Vagina (tissue), 2 donors: ENCODE measurements at places on chromosomes 4 and X. TPM values are rescaled to one million over a fixed set of nuclear protein-coding genes. Genes with fewer than 3 reads are reported as not detected.

Gene P2RY8
- total RNA-seq = 0.74 TPM

Gene F8
- 5.4 TPM for total RNA-seq

Gene MAGEC3
- not detected for total RNA-seq

Gene ESX1
- total RNA-seq = not detected

Gene ZMYM3
- 27.0 TPM for total RNA-seq

Gene FAT4
- 9.8 TPM for total RNA-seq

Gene WNK3
- total RNA-seq = 2.0 TPM

Gene ADH1A
- not detected for total RNA-seq

Gene PTCHD1
- total RNA-seq = 3.4 TPM

Gene GAGE12H
- total RNA-seq = not detected

Gene CFI
- total RNA-seq = 15.0 TPM

Gene FMR1
- 29.7 TPM for total RNA-seq

Gene KCND1
- total RNA-seq = 2.0 TPM

Gene MBNL3
- total RNA-seq = 10.1 TPM

Gene CCKAR
- total RNA-seq = 0.74 TPM

Gene SOX3
- total RNA-seq = not detected

Gene SASH3
- total RNA-seq = 14.0 TPM

Gene GPRIN3
- 6.1 TPM for total RNA-seq

Gene CLDN34
- total RNA-seq = not detected

Gene UPF3B
- total RNA-seq = 2.5 TPM

Gene HHIP
- 0.25 TPM for total RNA-seq

Gene PRSS12
- 15.0 TPM for total RNA-seq

Gene MAMLD1
- 3.2 TPM for total RNA-seq

Gene HS3ST1
- 8.1 TPM for total RNA-seq

Gene DTHD1
- 0.49 TPM for total RNA-seq

Gene DOK7
- 4.7 TPM for total RNA-seq

Gene TLR2
- total RNA-seq = 14.5 TPM

Gene AFF2
- total RNA-seq = 0.74 TPM

Gene ADH7
- 11.8 TPM for total RNA-seq

Gene UGT2B17
- total RNA-seq = not detected

Gene SPANXA1
- total RNA-seq = not detected

Gene PQBP1
- 67.5 TPM for total RNA-seq

Gene GLOD5
- not detected for total RNA-seq

Gene PNPLA4
- 8.6 TPM for total RNA-seq

Gene GATA1
- total RNA-seq = 1.2 TPM

Gene CHM
- 12.0 TPM for total RNA-seq

Gene CNGA1
- total RNA-seq = 2.0 TPM

Gene MRFAP1L1
- total RNA-seq = 73.9 TPM

Gene SLC25A14
- 6.1 TPM for total RNA-seq

Gene XPNPEP2
- 22.3 TPM for total RNA-seq

Gene BANK1
- 1.5 TPM for total RNA-seq

Gene GPR78
- total RNA-seq = 23.1 TPM

Gene HPGDS
- total RNA-seq = 0.98 TPM

Gene CFP
- total RNA-seq = 0.74 TPM

Gene TSPAN6
- total RNA-seq = 19.6 TPM

Gene PLP1
- total RNA-seq = 8.8 TPM

Gene IL13RA1
- total RNA-seq = 25.8 TPM
